ENCODE measurements at places on chromosomes 16 and 17. TPM values are rescaled to one million over a fixed set of nuclear protein-coding genes. Genes with fewer than 3 reads are reported as not detected.

ZPBP2 gene
- total RNA-seq, result not detected

HOXB8 gene
- total RNA-seq, result 0.27 TPM

COASY gene
- total RNA-seq, result 39.9 TPM

NETO2 gene
- total RNA-seq, result 0.31 TPM

- H3K27me3 ChIP-seq, result no peaks in the 10 kb centered on the region
- no peak for DNase-seq
- no peak overlapping the region for H3K27ac ChIP-seq
- H3K36me3 ChIP-seq, result peaks cover 24% of the 10 kb centered on the region
Measured at GRCh38 chr16:3965306-3965705, 84.8 kb upstream of the CREBBP start.

DNA sequence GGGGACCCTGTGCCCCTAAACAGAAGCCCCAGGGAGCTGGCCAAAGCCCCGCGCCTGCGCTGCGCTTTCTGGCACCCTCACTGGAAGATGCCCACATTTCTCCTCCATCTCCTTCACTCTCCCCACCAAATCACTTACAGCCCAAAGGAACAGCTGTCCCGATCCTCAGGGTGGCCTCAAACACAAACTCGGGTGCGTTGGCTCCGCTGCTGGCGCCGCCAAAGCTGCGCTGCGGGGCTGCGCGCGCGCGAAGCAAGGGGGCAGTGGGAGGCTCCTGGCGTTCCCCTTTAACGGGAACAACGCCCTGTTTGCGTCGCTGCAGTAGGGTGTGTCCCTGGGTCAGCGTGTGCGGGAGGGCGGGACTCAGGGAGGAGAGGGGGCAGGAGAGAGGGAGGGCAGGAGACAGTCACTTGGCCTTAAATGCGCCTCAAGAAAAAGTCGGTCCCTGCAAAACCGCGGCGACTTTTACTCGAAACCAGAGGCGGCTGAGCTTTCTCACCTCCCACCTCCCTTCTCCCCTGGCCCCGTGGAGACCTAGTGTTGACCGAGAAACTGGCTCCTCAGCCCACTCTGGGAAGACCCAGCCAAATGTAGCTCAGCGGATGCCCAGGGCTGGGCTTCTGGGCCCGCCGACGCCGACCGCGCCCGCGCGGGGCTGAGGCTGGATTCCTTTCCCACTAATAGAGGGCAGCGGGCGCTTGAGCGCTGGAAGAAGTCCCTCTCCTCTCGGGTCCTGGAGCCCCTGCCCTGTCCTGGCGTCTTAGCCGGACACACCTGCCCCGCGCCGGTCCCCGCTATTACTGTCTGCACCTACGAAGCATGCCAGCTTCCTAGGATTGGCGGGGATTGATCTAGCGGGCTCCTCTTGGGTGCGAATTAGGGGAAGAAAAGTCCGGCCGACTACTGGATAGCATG is 2.6 kb downstream of the PMP22 start:
- H3K4me3 ChIP-seq, result peak overlapping the region; percentile 97
- H3K4me1 ChIP-seq, result peaks cover 39% of the 10 kb centered on the region
- H3K27me3 ChIP-seq, result no peaks in the 10 kb centered on the region
- peak; percentile 94 for DNase-seq

GRCh38 chr16:72711823-72712222 is 336.1 kb downstream of the ZFHX3 start:
- no peak overlapping the region for H3K4me3 ChIP-seq
- H3K4me1 ChIP-seq, result no peaks in the 10 kb centered on the region
- no peak overlapping the region for H3K27ac ChIP-seq
- H3K27me3 ChIP-seq, result no peaks in the 10 kb centered on the region
- no peaks in the 10 kb centered on the region for H3K36me3 ChIP-seq
- DNase-seq, result no peak

GRCh38 chr16:84832488-84833143 is 12.8 kb downstream of the CRISPLD2 start:
- peak overlapping the region; percentile 32 for H3K4me3 ChIP-seq
- no peaks in the 10 kb centered on the region for H3K36me3 ChIP-seq
- peaks cover 46% of the 10 kb centered on the region for H3K4me1 ChIP-seq
- peak; percentile 94 for DNase-seq
- H3K27ac ChIP-seq, result peak overlapping the region; percentile 76
- H3K27me3 ChIP-seq, result peaks cover 5% of the 10 kb centered on the region

- no peak overlapping the region for H3K4me3 ChIP-seq
- H3K36me3 ChIP-seq, result no peaks in the 10 kb centered on the region
- H3K27me3 ChIP-seq, result peaks cover 3% of the 10 kb centered on the region
- H3K4me1 ChIP-seq, result no peaks in the 10 kb centered on the region
- H3K27ac ChIP-seq, result no peak overlapping the region
Measured at GRCh38 chr16:23174622-23175021, 7.9 kb upstream of the SCNN1G start.

DNA sequence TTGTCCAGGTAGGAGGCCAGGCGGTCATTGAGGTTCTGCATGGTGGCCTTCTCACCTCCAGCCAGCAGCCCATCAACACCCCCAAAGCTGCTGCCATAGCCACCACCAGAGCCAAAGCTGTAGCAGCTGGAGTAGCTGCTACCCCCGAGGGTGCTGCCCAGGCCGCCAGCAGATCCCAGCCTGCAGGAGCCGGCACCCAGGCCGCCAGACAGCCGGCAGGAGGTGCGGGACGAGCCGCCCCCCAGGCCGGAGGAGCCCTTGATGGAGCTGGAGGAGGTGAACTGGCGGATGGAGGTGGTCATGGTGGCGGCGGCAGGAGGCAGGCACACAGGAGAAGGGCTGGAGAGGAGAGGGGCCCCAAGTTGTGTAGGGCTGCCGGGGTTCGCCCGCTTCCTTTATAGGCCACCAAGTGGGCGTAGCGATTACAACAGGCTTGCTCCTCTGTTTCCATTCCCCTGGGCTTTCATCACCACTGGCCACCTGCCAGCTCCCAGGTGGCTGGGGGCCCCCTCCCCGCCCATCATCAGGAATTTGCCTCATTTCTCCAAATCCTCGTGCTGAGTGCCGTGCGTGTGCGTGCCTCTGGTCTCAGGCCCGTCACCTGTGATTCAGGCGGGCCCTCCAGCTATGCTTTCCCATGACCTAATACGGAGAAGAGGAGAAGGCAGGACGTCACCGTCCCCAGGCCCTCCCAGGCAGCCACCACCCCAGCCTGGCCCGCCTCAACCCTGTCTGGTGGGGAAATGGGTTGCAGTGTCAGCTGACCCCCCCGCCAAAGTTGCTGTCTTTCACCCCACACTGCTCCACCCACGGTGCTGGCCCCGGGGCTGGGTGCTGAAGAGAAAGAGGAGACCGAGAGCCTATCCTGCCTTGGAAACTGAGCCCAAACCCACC is at the start of gene KRT17:
KRT17 (minus strand) TSS at position 368 of the 894 bp plus-strand sequence; CDS start at position 302, 66 bp downstream.
- no peaks in the 10 kb centered on the region for H3K4me1 ChIP-seq
- no peak within 1 kb of the TSS for H3K27ac ChIP-seq
- no peak for DNase-seq
- H3K36me3 ChIP-seq, result no peaks in the 10 kb centered on the region
- H3K4me3 ChIP-seq, result no peak within 1 kb of the TSS

GRCh38 chr16:68061396-68061795 is 23.8 kb upstream of the NFATC3 start:
- H3K4me1 ChIP-seq, result peaks cover 27% of the 10 kb centered on the region
- no peak for DNase-seq
- no peaks in the 10 kb centered on the region for H3K36me3 ChIP-seq
- H3K4me3 ChIP-seq, result no peak overlapping the region
- no peaks in the 10 kb centered on the region for H3K27me3 ChIP-seq

DNA sequence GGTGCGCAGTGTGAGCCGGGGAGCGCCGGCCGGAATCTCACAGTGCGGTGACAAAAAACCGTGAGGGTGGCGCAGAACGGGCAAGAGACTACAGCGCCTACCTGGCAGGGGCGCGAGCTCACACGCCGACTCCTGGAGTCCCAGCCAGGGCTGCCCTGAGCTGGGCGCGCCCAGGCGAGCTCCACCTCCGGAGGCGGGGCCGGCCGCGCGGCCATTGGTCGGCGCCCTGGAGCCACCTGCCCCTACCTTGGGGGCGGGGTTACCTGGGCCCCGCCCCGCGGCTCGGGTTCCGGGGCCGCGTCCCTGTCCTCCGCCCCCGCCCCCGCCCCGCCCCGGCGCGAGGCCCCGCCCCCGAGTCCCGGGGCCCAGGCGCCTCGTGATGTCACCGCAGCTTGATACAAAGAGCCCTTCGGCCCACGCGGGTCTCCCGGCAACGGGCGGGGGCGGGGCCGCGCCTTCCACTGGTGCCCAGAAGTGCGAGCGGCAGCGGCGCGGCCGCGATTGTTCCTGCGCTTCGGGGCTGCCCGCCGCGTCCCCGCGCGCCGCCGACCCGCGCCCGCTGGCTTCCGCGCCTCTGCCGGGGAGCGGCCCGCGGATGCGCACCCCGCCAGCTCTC is 96.3 kb downstream of the RAB11FIP4 start:
- peak overlapping the region; percentile 11 for H3K27ac ChIP-seq
- H3K27me3 ChIP-seq, result no peaks in the 10 kb centered on the region
- H3K4me3 ChIP-seq, result peak overlapping the region; percentile 51
- peaks cover 9% of the 10 kb centered on the region for H3K4me1 ChIP-seq

GRCh38 chr16:29943846-29944799 is 17.8 kb upstream of the TMEM219 start:
- H3K27me3 ChIP-seq, result no peaks in the 10 kb centered on the region
- DNase-seq, result no peak

DNA sequence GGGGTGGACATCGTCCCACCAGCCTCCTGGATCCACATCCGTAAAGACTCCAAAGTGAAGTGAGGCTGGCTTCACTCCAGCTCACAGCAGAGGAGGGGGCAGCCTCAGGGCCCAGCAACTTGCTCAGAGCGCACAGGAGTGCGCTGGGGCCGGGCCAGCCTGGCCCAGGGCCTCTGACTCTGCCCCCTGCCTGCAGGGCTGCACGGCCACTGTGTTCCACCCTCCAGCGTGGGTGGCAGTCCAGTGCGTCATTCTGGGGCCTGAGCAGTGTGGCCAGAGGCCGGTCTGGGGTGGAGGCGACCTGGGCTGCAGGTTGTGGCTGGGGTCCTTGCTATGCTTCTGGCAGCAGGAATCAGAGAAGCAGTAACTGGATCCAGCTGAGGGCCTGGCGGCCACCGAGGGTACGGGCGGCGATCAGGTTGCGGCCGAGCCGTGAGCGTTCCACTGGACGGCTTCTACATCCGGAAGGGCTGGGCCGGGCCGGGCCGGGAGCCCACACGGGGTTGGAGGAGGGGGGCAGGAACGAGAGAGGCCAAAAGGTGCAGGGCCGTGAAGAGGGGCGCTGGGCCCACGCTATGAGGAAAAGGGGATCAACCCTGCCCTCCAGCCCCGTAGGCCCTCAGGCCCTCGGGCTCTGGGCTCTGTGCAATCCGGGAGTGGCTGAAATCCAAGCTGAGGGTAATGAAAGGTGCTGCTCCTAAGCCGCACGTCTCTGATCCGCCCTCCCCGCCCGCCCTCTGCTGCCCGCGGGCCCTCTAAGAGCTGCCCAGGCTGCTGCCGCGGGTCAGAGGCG is at the start of gene FSCN2:
FSCN2 (plus strand) TSS at position 787 of the 793 bp plus-strand sequence. CDS start 155 bp downstream, outside the sequence.
- DNase-seq, result no peak
- peaks cover 42% of the 10 kb centered on the region for H3K27me3 ChIP-seq
- H3K27ac ChIP-seq, result no peak within 1 kb of the TSS
- H3K36me3 ChIP-seq, result no peaks in the 10 kb centered on the region
- H3K4me1 ChIP-seq, result peaks cover 17% of the 10 kb centered on the region

DNA sequence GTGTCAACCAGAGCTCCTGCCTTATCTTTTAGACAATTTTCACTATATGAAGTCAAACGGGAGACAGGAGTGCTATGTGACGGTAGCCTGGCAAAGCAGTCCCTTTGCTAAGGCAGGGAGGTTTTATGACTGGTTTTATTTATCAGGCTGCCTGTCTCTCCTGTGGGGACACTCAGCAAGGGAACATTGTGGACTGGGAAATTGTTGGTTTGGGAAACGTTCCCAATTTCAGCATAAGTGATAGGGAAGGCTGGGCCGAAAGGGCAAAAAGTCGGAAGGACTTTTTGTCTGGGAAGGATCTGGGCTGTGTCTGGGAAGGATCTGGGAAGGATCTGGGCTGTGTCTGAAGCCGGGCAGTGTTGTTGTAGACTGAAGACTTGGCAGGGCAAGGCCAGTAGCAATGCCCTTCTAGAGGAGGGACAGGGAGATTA is 211.2 kb downstream of the PARN start:
- H3K27ac ChIP-seq, result peak overlapping the region; percentile 87
- peaks cover 33% of the 10 kb centered on the region for H3K4me1 ChIP-seq
- H3K4me3 ChIP-seq, result peak overlapping the region; percentile 20

DNA sequence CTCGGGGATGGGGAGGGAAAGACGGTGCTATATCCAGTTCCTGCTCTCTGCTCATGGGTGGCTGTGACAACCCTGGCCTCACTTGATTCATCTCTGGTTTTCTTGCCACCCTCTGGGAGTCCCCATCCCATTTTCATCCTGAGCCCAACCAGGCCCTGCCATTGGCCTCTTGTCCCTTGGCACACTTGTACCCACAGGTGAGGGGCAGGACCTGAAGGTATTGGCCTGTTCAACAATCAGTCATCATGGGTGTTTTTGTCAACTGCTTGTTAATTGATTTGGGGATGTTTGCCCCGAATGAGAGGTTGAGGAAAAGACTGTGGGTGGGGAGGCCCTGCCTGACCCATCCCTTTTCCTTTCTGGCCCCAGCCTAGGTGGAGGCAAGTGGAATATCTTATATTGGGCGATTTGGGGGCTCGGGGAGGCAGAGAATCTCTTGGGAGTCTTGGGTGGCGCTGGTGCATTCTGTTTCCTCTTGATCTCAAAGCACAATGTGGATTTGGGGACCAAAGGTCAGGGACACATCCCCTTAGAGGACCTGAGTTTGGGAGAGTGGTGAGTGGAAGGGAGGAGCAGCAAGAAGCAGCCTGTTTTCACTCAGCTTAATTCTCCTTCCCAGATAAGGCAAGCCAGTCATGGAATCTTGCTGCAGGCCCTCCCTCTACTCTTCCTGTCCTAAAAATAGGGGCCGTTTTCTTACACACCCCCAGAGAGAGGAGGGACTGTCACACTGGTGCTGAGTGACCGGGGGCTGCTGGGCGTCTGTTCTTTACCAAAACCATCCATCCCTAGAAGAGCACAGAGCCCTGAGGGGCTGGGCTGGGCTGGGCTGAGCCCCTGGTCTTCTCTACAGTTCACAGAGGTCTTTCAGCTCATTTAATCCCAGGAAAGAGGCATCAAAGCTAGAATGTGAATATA is 4.8 kb upstream of the LASP1NB start:
- H3K4me1 ChIP-seq, result peaks cover 40% of the 10 kb centered on the region
- no peaks in the 10 kb centered on the region for H3K27me3 ChIP-seq
- no peak for DNase-seq
- H3K36me3 ChIP-seq, result no peaks in the 10 kb centered on the region
- H3K27ac ChIP-seq, result peak overlapping the region; percentile 75

GRCh38 chr17:17526369-17526768 is 30.2 kb upstream of the RASD1 start:
- H3K4me1 ChIP-seq, result peaks cover 24% of the 10 kb centered on the region
- no peak overlapping the region for H3K4me3 ChIP-seq
- no peaks in the 10 kb centered on the region for H3K36me3 ChIP-seq
- peak; percentile 96 for DNase-seq
- H3K27me3 ChIP-seq, result no peaks in the 10 kb centered on the region

DNA sequence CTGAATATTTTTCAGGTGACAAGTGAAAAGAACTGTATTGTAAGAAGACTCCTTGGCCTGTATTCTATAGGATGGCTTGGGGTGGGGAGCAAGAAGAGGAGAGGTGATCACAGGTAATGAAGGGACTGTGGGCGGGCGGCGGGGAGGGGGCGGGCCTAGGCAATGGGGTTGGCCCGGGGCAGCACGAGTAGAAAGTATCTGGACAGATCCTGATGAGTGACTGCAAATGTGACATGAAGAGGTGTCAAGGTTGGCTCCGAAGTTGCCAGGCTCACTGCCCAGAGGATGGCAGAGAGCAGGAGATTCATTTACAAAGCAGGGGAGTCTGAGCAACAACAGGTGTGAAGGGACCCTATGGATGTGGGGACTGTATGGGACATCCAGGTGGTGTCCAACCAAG is 10.8 kb upstream of the G6PC1 start:
- H3K27me3 ChIP-seq, result no peaks in the 10 kb centered on the region
- DNase-seq, result no peak
- no peak overlapping the region for H3K4me3 ChIP-seq

Measured in gastrocnemius medialis (tissue), 4 donors.